ENCODE measurements at places on chromosomes 4 and X.

- DNase-seq: no peak
Observed at GRCh38 chr4:14841801-14842768, 160.2 kb upstream of the CPEB2 start.

DNA sequence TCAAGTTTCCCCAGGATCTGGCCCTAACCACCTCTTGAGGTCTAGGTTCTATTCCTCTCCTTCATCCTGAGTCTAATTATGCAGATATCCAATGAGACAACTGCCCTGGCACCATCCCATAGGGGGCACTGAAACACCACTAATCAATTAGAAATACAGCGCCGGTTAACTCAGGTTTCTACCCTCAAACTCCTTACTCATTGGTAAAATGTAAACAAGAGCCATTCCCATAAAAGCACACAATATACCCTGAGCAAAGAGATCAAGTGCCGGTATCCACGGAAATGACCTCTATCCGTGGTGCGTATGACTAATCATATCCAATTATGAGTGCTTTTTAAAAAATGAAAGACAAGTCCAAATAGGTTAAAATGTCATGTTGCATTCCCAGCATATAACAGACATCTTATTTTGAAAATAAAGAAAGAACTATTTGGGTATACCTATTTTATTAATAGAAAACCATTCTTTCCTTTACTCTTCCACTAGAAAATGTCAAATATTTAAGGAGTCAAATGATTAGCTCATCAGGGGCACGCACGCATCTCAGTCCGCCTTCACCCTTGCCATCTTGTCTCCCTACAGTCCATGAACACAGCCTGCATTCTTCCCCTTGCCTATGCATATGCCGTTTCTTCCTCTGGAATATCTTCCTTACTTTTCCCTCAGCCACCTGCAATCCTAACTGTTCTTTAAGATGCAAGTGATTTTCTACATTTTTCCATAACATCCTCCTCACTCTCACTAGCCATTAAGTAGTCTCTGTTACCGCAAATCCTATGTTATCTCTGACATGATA, 141.1 kb downstream of the MAML3 start:
- DNase-seq: peak; percentile 58

- no peak for DNase-seq
Observed at GRCh38 chrX:128165884-128166408, 113.7 kb upstream of the ACTRT1 start.

- DNase-seq: peak; percentile 45
Observed at GRCh38 chr4:69823481-69824186, 36.3 kb downstream of the SULT1E1 start.

GRCh38 chr4:180827232-180828009, 1415.8 kb upstream of the TENM3 start:
- DNase-seq: no peak

GRCh38 chr4:67624939-67625338, 66.4 kb downstream of the STAP1 start:
- DNase-seq: no peak

- DNase-seq: no peak
Observed at GRCh38 chr4:104868958-104869357, 277.7 kb upstream of the TET2 start.

DNA sequence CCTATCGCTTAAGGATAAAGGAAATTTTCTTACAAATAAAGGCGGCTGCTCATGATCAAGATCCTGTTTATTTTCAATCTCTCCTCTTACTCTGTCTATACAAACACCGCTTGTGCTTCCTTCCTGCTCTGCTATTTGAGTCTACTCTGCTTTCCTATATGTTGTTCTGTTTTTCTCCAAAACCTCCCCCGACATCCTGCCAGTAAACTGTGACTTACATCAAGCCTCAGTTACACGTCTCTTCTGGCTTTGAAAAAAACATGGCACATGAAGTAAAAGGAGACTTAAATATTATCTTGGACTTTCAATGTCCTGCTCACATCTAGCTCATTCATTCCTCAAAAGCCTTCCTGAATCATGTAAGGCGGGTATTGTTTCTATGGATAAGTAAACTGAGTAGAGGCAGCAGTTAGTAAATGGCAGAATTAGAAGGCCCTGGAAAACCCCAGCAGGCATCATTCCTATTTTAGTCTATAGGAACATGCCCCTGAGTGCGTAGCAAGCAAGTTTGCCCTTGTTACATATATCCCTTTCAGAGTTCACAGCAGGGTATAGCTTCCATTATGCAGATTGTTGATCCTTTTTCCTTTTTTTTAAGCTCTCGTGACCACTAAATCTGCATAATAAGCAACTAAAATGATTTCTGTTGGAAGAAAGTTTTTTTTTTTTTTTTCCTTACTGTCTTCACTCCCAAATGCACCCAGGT, 280.1 kb downstream of the RAPGEF2 start:
- no peak for DNase-seq

DNA sequence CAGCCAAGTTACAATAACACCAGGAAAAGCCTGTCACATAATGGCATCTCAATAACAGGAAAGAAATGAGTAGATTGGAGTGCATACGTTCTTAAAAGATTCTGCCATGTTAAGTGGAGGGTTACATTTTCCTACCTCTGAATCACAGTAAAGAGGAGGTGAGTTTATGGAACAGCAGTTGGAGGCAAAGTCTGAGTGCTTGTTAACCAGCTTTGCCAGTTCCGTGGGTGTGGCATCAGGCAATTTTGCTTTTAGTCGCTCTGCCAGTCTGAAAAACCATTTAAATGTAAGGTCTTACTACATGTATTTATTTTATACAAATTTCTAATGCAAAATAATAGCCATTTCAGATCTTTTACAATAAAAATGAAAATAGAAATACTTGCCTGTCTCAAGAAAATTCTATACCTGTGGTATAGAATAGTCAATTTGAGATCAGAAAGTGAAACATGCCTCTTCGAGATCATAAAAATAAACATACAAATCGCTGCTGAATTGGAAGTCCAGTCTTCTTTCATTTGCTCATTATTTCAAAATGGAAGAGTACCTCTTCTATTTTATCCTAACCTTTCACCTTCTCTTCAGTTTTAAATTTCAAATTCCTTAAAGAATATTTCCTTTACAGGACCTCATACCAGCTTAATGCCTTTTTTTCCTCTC, 31.4 kb downstream of the GC start:
- no peak for DNase-seq

DNA sequence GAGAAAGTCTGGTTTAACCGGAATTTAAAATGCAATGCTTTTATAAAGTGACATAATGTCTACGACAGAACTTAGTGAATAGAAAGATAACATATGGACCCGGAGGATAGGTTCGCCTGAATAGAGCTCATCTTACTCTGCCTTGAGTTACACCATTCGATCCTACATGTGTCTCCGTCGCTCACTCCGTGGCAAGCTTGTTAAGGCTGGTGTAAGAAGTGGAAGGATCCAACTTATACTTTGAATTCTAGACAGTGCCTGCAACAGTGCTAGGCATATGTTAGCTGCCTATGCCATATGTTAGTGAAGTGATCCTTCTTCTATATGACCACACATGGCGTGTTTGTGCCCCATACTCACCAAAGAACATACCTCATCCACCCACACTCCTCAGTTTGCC, 50.9 kb downstream of the SEL1L3 start:
- DNase-seq: no peak

DNA sequence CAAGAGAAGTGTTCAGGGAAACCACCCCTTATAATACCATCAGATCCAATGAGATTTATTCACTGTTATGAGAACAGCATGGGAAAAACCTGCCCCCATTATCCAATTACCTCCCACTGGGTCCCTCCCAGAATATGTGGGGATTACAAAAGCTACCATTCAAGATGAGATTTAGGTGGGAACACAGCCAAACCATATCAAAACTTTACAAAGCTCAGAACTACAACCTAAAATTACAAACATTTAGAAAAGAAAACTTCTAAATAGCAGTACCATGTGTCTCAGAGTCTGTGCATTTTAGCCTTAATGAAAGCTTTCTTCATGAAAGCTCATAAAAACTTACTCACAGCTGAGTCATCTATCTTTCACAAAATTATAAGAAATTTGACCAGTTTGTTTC, 1442.8 kb upstream of the PCDH7 start:
- DNase-seq: no peak

DNA sequence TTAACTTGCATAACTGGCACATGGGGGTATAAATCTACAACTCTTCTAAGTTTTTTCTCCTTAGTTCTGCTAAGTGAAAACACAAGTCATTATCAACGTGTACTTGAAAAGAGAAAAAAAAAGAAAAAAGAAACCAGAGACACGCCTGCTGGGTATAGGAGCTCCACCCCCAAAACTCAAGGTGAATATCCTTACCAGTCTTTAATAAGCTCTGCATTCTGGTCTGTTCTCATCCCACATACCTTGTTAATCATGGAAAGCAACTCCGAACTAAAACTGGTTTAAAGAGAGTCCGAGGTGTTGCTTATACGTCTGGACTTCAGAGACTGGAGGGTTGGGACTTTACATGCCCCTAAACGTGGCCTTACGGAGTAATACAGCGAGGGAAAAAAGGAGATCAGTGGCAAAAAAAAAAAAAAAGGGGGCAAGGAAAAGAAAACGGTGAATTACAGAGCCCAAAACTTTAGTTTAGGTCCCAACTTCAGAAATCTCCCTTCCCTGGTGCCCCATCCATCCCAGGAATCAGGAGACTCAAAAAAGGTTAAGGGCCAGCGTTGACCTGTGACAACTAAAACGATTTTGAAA, 1.0 kb downstream of the PGRMC2 start:
- no peak for DNase-seq

- no peak for DNase-seq
Observed at GRCh38 chrX:23759821-23760220, 16.7 kb upstream of the ACOT9 start.

GRCh38 chr4:119041396-119041795, 94.2 kb upstream of the MYOZ2 start:
- DNase-seq: no peak

GRCh38 chr4:79385641-79386040, 22.4 kb downstream of the GK2 start:
- no peak for DNase-seq

GRCh38 chr4:145681956-145682355, 2.0 kb downstream of the C4orf51 start:
- DNase-seq: no peak
